ENCODE measurements at places on chromosomes 6 and 20. TPM values are rescaled to one million over a fixed set of nuclear protein-coding genes. Genes with fewer than 3 reads are reported as not detected.

GRCh38 chr20:23625236-23625964 lies 12.4 kb downstream of the CST3 start:
- H3K27me3 ChIP-seq = no peaks in the 10 kb centered on the region
- no peak overlapping the region for H3K27ac ChIP-seq
- no peak overlapping the region for H3K4me3 ChIP-seq
- peaks cover 15% of the 10 kb centered on the region for H3K4me1 ChIP-seq
- no peak for DNase-seq

GRCh38 chr20:36827541-36828279 lies 48.2 kb upstream of the TLDC2 start:
- H3K27ac ChIP-seq = no peak overlapping the region
- H3K36me3 ChIP-seq = no peaks in the 10 kb centered on the region
- no peaks in the 10 kb centered on the region for H3K27me3 ChIP-seq
- no peak for DNase-seq
- H3K4me3 ChIP-seq = no peak overlapping the region

- no peaks in the 10 kb centered on the region for H3K27me3 ChIP-seq
- H3K27ac ChIP-seq = no peak overlapping the region
- no peaks in the 10 kb centered on the region for H3K36me3 ChIP-seq
- H3K4me3 ChIP-seq = no peak overlapping the region
- peak; percentile 50 for DNase-seq
- H3K4me1 ChIP-seq = peaks cover 32% of the 10 kb centered on the region
Observed at GRCh38 chr6:139982652-139983295, 608.3 kb upstream of the CITED2 start.

- H3K4me1 ChIP-seq = peaks cover 20% of the 10 kb centered on the region
- no peak for DNase-seq
- H3K4me3 ChIP-seq = no peak overlapping the region
- H3K36me3 ChIP-seq = no peaks in the 10 kb centered on the region
Observed at GRCh38 chr6:149852881-149853280, 11.3 kb downstream of the LRP11 start.

GRCh38 chr20:17533396-17533795 lies 2.2 kb upstream of the BFSP1 start:
- H3K4me1 ChIP-seq = peaks cover 16% of the 10 kb centered on the region
- peak; percentile 68 for DNase-seq

- no peaks in the 10 kb centered on the region for H3K4me1 ChIP-seq
- DNase-seq = no peak
Observed at GRCh38 chr20:33229843-33230242, 6.0 kb upstream of the BPIFA1 start.

DNA sequence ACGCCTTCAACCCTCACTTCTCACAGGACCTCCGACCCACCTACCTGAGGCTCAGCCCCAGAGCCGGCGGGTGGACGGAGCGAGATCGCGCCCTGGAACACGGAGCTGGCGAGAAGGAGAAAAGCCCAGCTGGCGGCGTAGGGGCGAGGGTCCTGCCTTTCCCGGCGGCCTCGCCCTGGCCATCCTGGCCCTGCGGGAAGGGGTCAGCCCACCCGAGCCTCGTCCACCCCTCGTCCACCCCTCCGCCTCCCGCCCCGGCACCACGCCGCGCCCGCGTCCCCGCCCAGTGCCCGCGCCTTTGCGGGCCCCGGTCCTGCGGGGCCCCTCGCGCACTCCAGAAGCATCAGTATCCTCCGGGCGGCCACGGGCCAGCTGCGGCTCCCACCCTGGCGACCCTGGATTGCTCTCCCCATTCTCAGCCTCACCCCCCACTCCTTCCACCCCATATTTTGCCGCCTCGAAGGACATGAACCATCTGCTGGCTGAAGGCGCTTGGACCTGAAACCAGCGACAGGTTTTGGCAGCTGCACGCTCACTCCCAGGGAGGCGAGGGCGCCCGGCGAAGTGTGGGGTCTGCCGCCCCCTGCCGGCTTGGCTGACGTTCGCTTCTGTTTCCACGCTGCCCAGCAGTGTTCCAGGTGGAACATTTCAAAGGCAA lies 65.1 kb downstream of the PLG start:
- H3K27ac ChIP-seq = no peak overlapping the region
- H3K27me3 ChIP-seq = peaks cover 12% of the 10 kb centered on the region
- H3K4me1 ChIP-seq = peaks cover 3% of the 10 kb centered on the region
- peak; percentile 87 for DNase-seq
- peak overlapping the region; percentile 76 for H3K4me3 ChIP-seq

DNA sequence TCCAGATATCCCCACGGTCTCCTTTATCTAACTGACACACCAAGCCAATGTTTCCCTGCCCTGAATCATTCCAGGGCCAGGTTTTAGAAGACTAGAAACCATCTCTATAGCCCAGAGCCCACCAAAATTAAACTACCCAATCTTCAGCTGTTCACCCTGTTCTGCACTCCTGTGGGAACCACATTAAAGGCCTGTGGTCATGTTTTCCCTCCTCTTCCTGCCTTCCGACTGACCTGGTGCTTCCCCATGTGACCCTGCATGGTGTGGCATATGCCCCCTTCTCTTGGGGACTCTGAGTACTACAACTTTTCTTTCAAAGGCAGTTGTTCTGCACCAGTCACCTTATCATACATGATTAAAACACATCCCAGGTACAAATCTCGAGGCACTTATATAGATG lies 155.0 kb downstream of the TMEM200A start:
- DNase-seq = no peak
- H3K4me1 ChIP-seq = no peaks in the 10 kb centered on the region

DNA sequence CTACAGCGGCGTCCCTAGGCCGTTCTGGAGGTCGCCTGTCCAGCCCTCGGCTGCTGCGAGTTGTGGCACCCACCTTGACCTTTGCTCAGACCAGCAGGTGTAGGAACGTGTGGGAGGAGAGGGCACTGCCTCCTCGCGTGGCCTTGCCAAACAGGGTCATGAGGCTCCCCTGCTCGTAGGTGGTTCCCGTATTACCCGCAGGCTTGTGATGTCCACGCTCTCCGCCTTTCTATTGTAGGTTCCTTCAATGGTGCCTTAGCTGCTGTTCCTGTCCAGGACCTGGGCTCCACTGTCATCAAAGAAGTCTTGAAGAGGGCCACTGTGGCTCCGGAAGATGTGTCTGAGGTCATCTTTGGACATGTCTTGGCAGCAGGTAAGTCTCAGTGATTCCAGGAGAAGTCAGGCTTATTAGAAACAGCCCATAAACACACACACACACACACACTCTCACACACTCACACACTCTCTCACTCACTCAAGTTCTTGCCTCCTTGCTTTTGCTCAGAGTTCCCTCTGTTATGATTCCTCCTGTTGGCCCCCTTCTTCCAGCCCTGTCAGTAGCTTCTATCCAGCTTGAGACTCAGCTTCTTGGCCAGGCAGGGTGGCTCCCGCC lies 942 bp downstream of the ACAT2 start:
- no peak overlapping the region for H3K27ac ChIP-seq
- H3K4me3 ChIP-seq = peak overlapping the region; percentile 88
- peaks cover 41% of the 10 kb centered on the region for H3K36me3 ChIP-seq
- H3K4me1 ChIP-seq = peaks cover 18% of the 10 kb centered on the region
- DNase-seq = peak; percentile 20

DNA sequence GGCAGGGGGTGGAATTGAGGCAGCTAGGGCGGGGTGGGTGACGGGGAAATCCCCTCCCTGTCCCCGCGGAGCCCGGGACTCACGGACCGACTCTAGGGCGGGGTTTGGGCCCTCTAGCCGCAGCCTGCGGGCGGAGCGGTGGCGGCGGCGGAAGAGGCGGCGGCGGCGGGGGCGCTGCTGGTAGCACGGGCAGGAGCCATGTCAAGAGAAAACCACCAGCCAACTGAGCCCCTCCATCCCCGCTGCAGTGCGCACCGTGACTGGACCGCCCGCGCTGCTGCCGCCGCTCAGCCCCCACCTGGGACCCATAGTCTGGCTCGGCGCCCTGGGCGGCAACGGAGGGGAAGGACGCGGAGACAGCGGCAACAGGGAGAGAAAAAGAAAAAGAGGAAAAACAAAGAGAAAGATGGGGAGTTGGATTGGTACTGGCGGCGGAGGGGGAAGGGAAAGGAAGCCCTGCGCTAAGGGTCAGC lies 1.2 kb upstream of the C6orf62 start:
- H3K4me1 ChIP-seq = peaks cover 17% of the 10 kb centered on the region
- peaks cover 11% of the 10 kb centered on the region for H3K36me3 ChIP-seq
- H3K4me3 ChIP-seq = peak overlapping the region; percentile 84
- H3K27ac ChIP-seq = peak overlapping the region; percentile 97
- H3K27me3 ChIP-seq = no peaks in the 10 kb centered on the region

DNA sequence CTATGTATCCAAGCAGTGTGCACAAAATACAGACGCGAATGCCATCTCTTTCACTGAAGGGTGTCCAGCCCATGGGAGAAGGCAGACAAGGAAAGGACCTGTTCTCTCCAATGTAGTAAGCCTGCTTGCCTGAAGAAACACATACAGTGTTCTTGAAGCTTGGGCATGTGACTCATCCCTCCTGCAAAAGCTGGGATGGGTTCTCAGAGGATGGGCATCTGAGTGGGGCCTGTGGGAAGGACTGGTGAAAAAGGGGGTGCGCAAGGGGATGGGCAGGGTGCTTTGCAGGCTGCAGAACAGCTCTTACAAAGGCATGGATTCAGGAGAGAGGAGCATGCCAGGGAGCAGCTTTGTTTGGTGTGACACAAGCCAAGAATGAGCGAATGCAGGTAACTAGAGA lies 128.1 kb downstream of the FYN start:
- no peaks in the 10 kb centered on the region for H3K36me3 ChIP-seq
- peak overlapping the region; percentile 55 for H3K27ac ChIP-seq
- peaks cover 30% of the 10 kb centered on the region for H3K4me1 ChIP-seq
- DNase-seq = no peak

Gene POU5F1
- total RNA-seq = 3,419 TPM

Gene STX11
- total RNA-seq = 0.08 TPM

Gene TMEM200A
- 22.7 TPM for total RNA-seq

Gene SAMD3
- 4.9 TPM for total RNA-seq

Gene TUBB2B
- total RNA-seq = 794 TPM

Gene POLR1C
- 18.1 TPM for total RNA-seq

Gene MYLK2
- total RNA-seq = not detected

Data from GM23338 (cell line).